Smooth muscle cell of the coronary artery (primary cell): ENCODE measurements at places on chromosomes 5 and 9. TPM values are rescaled to one million over a fixed set of nuclear protein-coding genes. Genes with fewer than 3 reads are reported as not detected.

The NIPAL4 gene
- 0.08 TPM in 1 of 2 replicates, not detected in the other for total RNA-seq

The SLC6A3 gene
- total RNA-seq: not detected in 2 replicates

The HARS1 gene
- total RNA-seq: 67.7 and 92.6 TPM in 2 replicates

The GPX3 gene
- total RNA-seq: 15.8 and 54.4 TPM in 2 replicates

The CDX1 gene
- total RNA-seq: 0.12 and 0.15 TPM in 2 replicates

The TYRP1 gene
- 0.38 TPM in 1 of 2 replicates, not detected in the other for total RNA-seq

The ADRB2 gene
- under 0.01 and 1.1 TPM in 2 replicates for total RNA-seq
